ENCODE measurements at places on chromosomes 12 and 14.
A peak's percentile ranks its signal among the peaks of the same experiment; 100 is the strongest.

DNA sequence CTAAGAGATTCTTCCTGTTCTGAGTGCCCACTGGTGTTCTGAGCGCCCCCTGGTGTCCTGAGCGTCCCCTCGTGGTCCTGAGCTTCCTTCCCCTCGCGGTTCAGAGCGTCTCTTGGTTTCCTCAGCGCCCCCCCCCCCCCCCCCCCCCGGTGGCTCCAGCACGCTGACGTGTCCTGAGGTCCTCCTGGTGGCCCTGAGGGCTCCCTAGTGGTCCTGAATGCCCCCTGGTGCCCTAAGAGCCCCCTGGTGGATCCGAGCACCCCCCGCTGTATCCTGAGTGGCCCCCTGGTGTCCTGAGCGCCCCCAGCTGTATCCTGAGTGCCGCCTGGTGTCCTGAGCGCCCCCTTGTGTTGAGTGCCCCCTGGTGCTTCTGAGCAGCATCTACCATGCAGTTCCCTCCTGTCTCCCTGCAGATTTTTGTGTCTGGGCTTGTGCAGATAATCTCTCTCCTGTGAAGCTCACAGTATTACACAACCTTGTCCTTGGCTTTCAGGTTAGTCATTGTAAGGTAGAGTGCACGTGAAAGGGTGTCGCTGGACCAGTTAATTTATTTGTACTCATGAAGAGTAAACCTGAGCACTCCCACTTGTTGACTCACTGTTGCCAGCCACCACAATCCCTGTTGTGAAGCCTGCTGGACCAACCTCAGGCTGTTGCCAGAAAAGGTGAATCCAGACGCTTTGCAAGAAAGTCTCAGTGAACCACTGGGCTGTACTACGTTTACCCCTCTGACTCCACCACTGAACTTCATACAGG, 1168.4 kb downstream of the TMEM121 start:
- DNase-seq, result peak; percentile 62

DNA sequence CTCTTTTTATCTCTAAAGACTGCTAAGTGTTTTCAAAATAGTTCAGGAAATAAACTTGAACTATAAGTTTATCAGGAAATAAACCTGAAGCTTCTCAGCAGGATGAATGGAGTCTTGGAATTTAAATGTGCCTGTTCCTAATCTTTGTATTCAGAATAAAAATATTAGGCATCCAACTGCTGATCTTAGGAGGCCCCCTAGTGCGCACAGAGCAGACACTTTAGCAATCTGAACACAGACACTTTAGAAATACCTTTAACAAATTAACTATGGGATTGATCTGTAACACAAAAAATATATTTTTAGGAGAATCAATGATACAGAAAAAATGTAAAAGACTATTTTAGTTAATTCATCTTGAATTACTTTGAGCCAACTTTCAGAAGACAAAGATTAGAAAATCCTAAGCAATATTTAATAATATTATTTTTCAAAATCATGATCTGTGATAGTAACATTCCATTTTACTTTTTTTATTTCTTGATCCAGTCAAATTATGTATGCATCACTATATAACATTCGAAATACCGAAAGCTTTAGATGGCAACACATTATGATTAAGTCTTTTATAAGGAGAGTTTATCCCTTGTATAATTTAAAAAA, 80.9 kb downstream of the SLC41A2 start:
- peak; percentile 19 for DNase-seq

DNA sequence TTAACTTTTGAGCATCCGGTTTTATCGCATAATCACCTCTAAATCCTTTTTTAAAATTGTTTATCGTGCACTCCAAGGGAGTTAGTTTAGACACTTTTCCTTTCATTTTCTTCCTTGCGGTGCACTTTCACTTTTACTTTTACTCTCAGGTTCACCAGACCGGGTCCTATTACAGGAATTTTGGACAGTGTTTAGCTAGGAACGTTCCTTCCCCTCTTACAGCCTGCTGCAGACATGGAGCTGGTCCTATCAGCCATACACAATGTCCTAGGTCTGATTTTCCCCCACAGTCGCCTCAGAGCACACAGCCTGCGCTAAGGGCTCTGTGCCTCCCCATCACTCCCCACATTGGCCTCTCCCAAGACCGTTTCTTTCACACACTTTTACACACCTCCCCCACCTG, 103.9 kb downstream of the ALG10 start:
- DNase-seq, result no peak

DNA sequence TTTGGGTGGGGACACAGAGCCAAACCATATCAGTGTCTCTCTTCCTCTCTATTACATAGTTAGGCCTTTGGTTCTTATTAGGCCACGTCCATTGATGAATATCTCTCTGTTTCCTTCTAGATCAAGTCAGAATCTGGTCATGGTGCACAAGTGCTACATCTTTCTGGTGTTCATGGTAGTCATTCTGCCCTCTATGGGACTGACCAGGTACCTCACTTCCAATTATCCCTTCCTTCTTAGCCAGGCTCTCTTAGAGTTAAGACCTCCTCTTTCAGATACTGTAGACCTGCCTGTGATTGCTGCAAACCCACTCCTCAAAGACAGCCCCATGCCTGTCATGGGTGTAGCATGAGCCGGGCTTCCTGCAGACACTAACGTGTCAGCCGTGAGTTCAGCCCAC, 25.2 kb downstream of the NGB start:
- no peak for DNase-seq

- no peak for DNase-seq
Observed at GRCh38 chr14:88612981-88613380, 50.1 kb downstream of the ZC3H14 start.

DNA sequence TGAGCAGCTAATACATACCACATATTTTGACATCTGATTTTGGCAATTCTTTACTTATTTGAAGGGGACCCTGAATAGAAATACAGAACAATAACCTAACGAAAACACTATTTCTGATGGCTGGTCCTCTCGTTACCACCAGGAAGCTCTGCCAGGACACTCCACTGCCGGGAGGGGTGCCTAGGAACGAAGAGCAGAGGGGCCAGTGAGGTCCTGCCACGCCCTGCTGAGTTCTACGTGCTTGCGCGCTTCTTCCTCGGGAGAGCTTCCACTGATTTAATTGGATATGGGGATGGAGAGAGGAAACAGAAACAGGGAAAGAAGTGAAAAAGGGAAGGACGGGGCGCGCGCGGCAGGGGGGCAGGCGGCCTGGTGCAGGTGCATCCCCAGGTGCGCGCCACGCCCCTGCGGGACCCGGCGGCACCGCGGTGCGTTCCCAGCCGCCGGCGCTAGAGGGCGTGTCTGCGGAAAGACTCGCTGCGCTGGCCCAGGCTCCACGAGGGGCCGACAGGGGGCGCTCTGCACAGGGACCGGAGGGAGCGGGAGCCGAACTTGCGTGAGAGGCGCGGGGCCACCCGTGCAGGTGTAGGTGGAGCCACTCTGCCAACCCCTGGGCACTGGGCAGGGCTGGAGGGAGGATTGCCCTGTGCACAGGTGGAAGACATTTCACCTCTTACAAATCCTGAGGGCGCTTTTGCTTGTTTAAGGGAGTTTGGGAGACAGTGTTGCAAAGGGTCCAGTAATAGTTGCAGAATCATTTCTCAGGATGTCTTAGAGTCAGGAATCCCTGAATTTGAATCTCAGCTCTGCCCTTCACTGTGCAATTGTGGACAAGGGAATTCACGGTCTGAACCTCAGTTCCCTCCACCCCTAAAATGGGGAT, 986.3 kb upstream of the TMEM132C start:
- DNase-seq, result peak; percentile 54

DNA sequence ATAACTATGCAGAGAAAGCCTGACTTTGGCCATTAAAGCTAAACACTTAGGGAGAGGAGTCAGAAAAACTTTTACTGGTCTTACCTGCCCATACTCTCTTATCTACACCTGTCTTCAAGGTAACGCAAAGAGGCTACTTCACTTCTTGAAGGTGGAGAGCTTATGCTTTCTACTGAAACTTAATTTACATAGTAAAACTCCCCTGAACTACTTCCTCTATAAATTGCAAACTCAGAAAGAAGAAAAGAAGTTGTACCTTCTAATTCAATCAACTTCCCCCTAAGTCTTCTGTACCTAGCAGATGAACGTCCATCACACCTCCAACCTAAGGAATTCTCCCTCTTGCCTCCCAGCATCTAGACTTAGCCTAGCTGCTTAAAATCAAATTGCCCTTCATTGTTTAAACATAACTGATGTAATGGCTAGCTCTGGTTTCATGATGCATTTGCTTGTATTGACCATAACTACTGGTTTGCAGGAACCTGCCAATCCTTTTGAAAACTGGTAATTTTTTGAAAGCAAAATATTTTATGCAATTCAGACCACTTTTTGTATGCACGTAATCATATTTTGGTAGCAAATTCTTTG, 87.7 kb downstream of the STON2 start:
- DNase-seq, result no peak

DNA sequence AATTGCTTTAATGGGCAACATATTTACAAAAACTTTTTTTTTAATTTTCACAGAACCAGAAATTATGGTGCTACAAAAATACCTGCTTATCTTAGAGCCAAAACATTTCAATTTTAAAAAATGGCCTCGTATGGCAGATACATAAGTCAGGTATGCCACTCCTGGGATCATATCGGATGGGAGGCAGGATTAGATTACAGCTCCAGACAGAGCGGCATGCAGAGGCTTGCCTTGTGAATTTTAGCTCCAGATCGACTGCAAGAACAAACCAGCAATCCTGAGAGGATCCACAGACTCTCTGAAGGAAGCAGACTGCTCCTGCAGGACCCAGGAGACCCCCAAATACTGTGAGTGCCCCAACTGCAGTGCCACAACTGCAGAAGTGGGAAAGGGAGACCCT, 169.3 kb upstream of the AMIGO2 start:
- no peak for DNase-seq

DNA sequence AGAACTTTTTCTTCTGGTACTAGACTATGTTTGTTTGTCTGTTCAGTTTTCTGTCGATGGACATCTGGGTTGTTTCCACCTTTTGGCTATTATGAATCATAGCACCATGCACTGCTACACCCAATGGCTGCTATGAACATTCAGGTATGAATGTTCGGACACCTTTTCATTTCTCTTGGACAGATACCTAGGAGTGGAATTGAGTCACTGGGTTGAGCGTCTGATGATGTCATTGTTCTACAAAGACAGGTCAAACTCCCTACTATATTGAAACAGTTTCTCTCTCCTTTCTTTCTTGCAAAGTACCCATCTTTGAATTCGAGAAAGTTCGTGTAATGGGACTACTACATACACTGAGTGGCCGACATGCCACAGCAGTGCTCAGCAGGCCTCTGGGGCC, 44.7 kb downstream of the KCTD10 start:
- no peak for DNase-seq

DNA sequence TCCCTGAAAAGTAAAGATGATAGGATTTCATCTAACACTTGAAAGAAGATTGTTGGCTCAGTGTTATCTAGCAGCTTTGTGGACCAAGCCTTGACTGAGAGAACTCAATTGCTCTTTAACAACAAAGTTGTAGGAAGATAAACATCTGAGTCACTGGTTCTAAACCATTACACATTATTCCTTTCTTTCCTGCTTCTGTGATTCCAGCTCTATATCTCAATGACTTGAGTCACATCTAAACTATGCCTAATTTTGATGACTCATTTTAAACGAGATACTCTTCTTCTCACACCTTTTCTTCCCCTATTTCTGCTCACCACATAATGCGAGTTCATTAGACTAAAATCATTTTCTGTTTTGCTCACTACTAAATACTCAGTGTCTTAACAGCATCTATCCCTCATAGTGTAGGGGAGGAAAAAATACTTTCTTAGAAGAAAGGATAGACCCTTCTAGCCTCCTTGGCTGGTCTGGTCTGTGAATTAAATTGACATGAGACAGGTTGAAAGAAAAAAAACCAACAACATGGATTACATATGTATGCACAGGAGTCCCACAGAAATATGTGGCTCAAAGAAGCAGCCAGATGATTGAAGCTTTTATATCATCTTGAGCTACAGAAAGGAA, 201.4 kb downstream of the C12orf50 start:
- DNase-seq, result no peak

GRCh38 chr14:94625353-94625635, 13.1 kb downstream of the SERPINA3 start:
- no peak for DNase-seq

GRCh38 chr14:61103541-61104339, 122.7 kb downstream of the SLC38A6 start:
- DNase-seq, result no peak

GRCh38 chr12:99498756-99499155, 148.8 kb upstream of the GARIN6 start:
- DNase-seq, result no peak

- DNase-seq, result no peak
Observed at GRCh38 chr12:42982828-42983227, 393.3 kb upstream of the PRICKLE1 start.

GRCh38 chr12:121787063-121788025, 6.1 kb downstream of the RHOF start:
- no peak for DNase-seq

GRCh38 chr12:13112968-13113367, 9.5 kb upstream of the GSG1 start:
- DNase-seq, result no peak

GRCh38 chr14:48628870-48629269, 953.5 kb upstream of the MDGA2 start:
- DNase-seq, result no peak

DNA sequence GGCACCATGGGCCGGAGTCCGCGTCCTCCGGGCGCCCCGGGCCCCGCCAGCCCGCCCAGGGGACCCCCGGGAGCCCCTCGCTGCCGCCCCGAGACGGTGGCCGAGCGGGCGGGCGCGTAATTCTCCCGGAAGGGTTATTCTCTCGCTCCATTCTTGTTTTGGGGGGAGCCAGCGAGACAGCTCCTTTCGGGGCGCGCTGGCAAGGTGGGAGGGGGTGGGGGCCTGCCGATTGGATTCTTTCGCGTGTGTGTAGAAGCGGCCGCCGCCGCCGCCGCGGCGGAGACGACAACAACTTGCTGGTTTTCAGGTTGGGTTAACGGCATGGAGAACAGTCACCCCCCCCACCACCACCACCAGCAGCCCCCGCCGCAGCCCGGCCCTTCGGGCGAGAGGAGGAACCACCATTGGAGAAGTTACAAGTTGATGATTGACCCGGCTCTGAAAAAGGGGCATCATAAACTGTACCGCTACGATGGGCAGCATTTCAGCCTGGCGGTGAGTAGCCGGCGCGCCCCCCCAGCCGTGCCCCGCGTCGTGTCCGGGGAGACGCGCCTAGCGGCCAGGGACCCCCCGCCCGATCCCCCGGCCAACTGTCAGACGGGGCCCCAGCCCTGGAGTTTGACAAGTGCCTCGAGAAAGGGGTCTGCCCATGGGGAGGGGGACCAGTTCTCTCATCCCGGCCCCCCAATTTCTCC, 755 bp downstream of the SETD1B start:
- DNase-seq, result no peak

GRCh38 chr14:60640859-60641741, 8.2 kb downstream of the SIX1 start:
- DNase-seq, result no peak

Data from activated T-cell treated with anti-CD3 and anti-CD28 coated beads for 24 hours (primary cell).